Sciatic nerve (tissue), 2 donors: ENCODE measurements at places on chromosomes 6 and 20. TPM values are rescaled to one million over a fixed set of nuclear protein-coding genes. Genes with fewer than 3 reads are reported as not detected.

Gene ZNF391
- 7.1 TPM for total RNA-seq

Gene PAX1
- 0.27 TPM for total RNA-seq

Gene GSTA2
- total RNA-seq, result not detected

Gene RPP40
- 4.2 TPM for total RNA-seq

Gene PAQR8
- total RNA-seq, result 24.3 TPM

Gene EYA4
- 5.3 TPM for total RNA-seq

Gene MAPK13
- 12.8 TPM for total RNA-seq

Gene ABHD16A
- total RNA-seq, result 46.0 TPM

Gene ECT2L
- total RNA-seq, result 0.49 TPM

Gene RIPK1
- total RNA-seq, result 25.9 TPM

Gene CEP43
- total RNA-seq, result 18.8 TPM

Gene MCHR2
- not detected for total RNA-seq

Gene PDE10A
- total RNA-seq, result 14.1 TPM

Gene SLC24A3
- 2.0 TPM for total RNA-seq
